Thoracic aorta (tissue), 2 donors: ENCODE measurements at places on chromosomes 3 and 15.

GRCh38 chr3:102586485-102586884 is 151.7 kb downstream of the ZPLD1 start:
- no peak for DNase-seq

DNA sequence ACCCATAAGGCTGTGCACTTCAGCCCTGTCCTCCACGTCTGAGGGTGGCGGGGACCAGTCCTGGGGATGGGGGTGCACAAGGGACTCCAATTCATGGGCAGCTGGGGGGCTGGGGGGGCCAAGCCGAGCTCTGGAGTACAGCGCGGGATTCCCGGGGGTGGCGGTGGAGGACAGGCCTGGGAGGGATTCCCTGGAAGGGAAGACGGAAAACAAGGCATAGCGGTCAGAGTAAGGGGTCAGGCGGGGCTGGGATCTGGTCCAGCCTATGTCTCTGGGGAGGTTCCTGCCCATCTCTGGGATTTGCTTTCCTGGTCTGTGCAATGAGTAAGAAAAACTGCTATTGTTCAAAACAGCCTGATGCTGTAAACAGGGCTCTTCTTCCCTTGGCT is 8.1 kb upstream of the IGDCC3 start:
- DNase-seq = no peak

GRCh38 chr3:145411605-145412004 is 749.4 kb downstream of the PLOD2 start:
- no peak for DNase-seq

GRCh38 chr3:185087419-185087818 is 65.4 kb downstream of the C3orf70 start:
- no peak for DNase-seq

GRCh38 chr3:57120451-57121174 is 44.5 kb downstream of the IL17RD start:
- no peak for DNase-seq

DNA sequence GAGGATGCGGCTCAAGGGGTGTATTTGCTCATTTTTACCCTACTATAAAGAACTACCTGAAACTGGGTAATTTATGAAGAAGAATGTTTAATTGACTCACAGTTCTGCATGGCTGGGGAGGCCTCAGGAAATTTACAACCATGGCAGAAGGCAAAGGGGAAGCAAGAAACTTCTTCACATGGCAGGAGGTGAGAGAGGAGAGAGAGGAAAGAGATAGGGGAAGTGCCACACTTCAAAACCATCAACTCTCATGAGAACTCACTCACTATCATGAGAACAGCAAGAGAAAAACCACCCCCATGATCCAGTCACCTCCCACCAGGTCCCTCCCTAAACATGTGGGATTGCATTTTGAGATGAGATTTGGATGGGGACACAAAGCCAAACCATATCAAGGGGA is 192.7 kb downstream of the DIPK2A start:
- DNase-seq = no peak

DNA sequence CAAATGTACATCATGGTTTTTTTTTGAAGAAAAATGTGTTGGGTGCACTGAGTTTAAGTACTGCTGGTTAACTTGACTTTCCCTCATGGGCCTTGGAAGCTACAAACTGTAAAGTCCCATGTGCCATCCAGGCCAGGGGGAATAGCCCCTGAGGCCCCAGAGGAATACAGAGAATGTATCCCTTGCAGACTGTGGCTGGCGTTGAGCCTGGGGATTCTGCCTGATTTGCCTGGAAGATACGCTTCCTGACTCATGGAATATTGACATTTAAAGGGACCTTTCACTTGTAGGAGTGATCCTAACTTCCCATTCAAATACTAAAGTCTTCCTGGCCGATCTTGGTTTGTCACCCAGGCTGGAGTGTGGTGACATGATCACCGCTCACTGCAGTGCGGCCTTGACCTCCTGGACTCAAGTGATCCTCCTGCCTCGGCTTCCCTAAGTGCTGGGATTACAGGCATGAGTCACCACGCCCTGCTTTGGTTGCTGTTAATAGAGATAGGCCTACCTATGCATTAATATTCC is 42.0 kb downstream of the ADAMTSL3 start:
- DNase-seq = no peak

- DNase-seq = no peak
Measured at GRCh38 chr15:100818927-100819326, 60.7 kb upstream of the ALDH1A3 start.

DNA sequence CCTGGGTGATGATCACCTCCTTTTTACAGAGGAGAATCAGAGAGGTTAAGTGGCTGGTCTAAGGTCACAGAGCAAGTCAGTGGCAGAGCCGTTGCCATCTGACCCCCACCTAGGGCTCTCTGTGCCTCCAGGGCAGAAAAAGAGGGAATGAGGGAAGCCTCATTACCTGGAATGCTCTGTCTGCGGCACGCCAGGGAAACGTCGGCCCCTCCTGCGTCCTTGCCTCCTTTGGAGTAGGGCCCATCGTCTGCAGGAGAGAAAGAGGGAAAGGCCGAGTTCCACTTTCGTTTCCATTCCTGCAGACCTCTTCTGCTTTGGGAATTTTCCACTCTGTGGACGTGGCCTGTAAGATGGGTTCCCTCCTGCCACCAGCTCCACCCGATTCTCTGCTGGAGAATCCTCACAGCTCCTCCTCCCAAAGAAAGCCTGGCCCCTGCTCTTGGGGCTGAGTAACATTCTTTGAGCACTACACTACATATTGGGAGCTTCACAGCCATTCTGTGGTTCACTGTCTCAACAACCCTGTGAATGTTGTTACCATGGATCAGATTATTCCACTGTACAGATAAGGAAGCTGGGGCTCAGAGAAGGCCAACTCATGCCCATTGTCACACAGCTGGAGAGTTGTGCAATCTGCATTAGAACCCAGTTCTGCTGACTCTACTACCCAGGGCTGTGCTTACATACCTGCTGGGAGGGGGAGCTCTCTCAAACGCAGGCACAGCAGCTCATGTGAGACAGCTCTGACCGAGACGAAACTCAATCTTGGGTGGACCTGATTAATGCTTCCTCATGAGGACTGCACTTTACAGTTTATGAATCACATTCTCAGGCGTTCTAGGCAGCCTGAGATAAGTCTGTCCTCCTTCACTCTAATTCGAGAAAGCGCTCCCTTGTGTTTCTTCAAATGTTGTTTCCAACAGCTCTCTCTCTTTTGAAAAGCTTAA is 14.2 kb downstream of the GRIP2 start:
- DNase-seq = no peak

DNA sequence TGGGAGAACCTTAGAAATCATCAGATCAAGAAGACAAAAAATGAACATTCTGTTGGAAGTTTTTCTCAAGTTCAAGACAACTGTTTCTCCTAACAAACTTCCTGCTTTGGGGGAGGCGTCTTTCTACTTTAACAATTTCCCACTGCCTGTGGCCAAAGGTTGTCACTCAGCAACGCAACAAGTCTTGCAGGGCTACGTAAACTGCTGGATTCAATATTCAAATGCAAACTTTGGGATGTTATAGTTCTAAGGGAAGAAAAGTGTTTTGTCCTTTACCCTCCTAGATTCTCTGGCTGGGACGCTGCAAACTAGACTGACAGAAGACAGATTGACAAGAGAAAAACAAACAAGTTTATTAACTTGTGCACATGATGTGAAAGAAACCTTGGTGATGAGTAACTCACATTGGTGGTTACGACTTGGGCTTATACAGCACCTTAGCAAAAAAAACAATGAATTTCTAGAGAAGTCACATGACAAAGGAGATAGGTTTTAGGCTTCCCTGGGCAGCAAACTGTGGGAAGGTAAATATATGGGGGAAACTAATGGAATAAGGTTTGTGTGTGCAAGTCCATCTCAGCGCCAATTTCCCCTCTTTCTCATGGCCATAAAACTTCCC is 34.0 kb upstream of the ARPIN start:
- DNase-seq = no peak

- DNase-seq = no peak
Measured at GRCh38 chr3:67863869-67864268, 209.5 kb upstream of the SUCLG2 start.

GRCh38 chr15:36313021-36313420 is 266.4 kb upstream of the CDIN1 start:
- DNase-seq = no peak

DNA sequence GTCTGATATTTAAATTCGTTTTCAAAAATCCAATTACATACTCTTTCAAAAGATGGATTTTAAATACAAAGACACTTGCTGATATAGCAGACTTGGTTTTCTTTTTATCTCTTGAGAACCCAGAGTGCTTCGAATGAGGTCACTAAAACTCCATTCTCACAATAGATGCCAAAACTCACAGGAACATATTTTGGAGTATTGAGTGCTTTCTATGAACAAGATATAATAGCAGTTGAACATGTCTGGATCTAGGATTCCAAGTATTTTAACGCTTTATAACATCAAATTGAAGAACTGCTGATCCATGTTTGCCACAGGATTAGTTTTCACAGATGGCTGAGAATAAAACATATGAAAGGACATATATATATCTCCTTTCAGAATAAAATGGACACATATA is 113.2 kb downstream of the SAMMSON start:
- DNase-seq = no peak

DNA sequence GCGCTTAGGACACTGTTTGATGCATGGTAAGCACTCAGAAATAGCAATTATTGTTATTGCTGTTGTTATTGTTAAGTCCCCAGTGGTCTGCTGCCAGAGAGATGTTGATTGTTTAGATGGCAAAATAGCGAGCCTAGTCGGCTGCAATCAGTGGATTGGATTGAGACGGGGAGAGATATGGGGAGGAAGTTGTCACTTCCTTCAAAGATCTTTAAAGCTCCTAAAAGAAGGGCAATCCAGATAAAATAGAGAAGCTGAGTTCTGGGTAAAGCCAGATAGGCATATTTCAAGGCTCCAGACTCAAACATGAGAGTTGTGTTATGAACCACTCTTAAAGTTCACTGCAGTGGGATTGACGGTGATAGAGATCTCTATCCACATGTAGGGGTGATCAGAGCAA is 64.5 kb downstream of the RYR3 start:
- no peak for DNase-seq

GRCh38 chr15:70318594-70319465 is 221.1 kb upstream of the TLE3 start:
- DNase-seq = no peak

DNA sequence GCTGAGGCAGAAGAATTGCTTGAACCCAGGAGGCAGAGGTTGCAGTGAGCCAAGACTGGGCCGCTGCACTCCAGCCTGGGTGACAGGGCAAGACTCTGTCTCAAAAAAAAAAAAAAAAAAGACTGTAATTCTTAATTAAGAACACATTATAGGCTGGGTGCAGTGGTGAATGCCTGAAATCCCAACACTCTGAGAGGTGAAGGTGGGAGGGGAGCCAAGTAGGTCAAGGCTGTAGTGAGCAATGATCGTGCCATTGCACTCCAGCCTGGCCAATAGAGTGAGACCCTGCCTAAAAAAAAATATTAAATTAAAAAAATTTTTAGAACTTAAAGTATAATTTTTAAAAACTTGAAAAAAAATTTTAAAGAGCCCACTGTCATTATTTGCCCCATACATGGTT is 13.4 kb upstream of the ARPIN start:
- DNase-seq = no peak

GRCh38 chr15:40102897-40103858 is 5.5 kb downstream of the BMF start:
- peak; percentile 61 for DNase-seq

- no peak for DNase-seq
Measured at GRCh38 chr15:48631176-48631770, 14.2 kb downstream of the FBN1 start.

- DNase-seq = no peak
Measured at GRCh38 chr3:127999509-128000106, 52.6 kb upstream of the SEC61A1 start.

- no peak for DNase-seq
Measured at GRCh38 chr3:42001777-42002176, 39.9 kb upstream of the ULK4 start.

- DNase-seq = no peak
Measured at GRCh38 chr15:40501487-40501886, 30.7 kb downstream of the CHST14 start.

- DNase-seq = no peak
Measured at GRCh38 chr15:63602595-63602994, 5.4 kb downstream of the FBXL22 start.

DNA sequence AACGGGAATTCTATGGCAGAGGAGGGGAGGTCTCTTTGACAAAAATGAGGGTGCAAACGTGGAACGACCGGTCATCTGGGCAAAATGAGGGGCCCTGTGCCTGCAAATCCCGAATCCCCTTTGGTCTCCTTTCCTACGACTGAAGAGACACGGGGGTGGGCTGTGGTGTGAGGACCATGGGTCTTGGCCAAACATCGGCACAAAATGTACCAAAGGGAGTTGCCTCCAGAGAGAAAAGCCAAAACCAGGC is 498 bp downstream of the ZNF280D start:
- peak; percentile 3 for DNase-seq

DNA sequence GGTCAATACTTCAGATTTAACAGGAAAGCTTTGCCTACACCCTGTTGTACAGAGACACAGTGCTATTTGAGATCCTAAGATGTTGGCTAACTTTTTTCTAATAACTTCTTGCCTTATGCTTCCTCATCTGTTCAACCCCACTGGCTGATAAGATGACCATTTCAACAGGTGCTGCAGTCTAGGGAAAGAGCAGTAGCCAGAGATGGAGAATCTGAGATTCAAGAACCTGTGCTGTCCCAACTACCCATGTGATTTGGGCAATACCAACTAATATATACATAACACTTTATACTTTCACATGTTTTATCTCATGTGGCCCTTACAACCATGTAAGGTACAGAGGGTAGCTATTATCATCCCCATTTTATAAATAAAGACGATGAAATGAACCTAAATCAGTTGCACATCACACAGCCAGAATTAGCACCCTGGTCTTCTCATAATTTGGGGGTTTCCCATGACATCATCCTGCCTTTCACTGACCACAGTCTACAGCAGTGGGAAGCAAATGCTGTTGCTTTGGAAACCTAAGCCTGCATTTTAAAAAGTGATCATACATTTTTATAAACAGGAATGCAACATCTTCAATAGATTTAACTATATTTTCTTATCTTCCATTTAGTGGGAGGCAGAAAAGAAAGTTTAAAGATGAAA is 9.7 kb downstream of the TTC23 start:
- no peak for DNase-seq

- no peak for DNase-seq
Measured at GRCh38 chr3:125437631-125438435, 62.7 kb upstream of the ZNF148 start.

- peak; percentile 64 for DNase-seq
Measured at GRCh38 chr3:49199239-49199899, 28.0 kb downstream of the KLHDC8B start.
